ENCODE measurements at places on chromosomes 6 and 20.

DNA sequence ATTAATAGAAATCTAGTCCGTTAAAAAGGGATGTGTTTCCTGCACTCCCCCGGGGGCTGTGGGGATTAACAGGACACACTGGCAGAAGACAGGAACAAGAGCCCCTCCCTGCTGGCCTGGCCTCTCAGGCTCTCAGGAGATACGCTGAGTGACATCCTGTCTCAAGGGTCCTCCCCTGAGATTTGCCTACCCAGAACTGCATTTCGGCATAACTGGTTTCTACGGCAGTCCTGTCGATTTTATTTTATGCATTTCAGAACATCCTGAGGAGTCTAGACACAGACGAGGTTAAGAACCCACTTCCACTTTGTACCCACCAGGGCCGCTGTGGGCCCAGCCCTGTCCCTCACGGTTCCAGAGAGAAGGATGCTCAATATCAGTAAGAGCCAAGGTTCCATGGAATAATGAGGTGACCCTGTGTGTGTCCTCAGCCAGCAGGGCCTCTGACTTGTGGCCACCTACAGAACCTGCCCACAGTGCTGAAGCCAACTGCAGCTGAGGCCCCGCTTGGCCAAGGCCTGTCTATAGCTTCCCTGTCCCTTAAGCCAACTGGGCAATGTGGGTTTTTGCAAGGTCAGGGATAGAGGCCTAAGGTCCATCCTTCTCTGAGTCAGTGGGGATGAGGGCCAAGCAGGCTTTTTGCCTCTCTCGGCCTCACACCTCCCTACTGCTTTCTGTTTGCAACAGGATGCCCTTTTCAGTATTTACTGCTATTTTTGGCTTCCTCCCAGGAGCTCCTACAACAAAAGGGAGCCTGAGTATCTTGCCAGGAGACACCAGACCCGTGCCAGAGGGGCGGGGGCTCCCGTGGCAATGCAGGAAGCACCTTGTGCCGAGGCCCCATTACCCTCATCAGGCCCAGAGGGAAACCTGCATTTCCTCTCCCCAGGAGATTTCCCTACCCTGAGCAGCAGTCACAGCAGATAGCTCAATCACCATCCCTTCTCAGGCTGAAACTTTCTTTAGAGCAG lies 14.7 kb downstream of the UQCC2 start:
- peak; percentile 37 for DNase-seq

DNA sequence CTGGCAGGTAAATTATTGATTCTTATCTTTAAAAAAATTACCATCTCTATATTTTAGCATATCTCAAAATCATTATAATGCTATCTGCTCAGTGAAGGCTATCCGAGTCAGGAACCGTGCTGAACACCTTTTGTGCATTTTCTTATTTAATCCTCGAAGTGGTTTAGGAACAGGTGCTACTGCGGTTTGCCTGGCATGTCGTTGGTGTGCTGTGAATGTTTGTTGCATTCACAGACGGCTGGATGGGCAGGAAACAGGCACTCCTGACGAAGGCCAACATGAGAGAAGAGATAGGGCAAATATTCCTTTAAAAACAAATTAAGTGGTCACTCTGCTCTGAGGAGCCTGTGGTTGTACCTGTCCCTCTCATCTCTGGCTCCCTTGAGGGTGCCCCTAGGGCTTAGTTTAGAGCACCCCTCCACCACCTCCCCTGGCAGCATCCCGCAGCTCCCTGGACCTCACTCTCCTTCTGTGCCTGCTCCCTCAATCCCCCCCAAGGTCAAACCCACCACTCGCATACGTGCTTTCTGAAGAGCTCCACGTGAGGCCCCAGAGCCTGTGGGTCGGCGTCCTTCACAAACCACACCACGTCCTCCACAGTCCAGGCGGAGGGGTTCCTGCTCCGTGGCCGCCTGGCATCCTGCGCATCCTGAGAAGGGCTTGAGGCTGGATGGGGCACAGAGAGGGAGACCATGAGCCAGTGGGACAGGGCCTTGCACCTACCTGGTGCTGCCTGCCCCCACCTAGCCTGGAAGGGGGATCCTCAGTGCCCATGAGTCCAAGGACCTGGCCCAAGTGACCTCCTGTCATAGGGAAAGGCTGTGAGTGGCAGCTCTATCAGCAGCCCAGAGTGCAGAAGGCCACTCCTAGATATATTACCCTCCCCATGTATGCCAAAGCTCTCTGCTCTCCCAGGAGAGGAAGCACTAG lies 116.5 kb downstream of the SCML4 start:
- no peak for DNase-seq

GRCh38 chr6:113127786-113128419 lies 729.2 kb upstream of the MARCKS start:
- no peak for DNase-seq

- no peak for DNase-seq
Measured at GRCh38 chr6:15577550-15578171, 85.2 kb downstream of the DTNBP1 start.

GRCh38 chr6:21468461-21468860 lies 125.1 kb upstream of the SOX4 start:
- no peak for DNase-seq
